Amniotic stem cell (primary cell): ENCODE measurements at places on chromosomes 6 and 20.
A peak's percentile ranks its signal among the peaks of the same experiment; 100 is the strongest.

DNA sequence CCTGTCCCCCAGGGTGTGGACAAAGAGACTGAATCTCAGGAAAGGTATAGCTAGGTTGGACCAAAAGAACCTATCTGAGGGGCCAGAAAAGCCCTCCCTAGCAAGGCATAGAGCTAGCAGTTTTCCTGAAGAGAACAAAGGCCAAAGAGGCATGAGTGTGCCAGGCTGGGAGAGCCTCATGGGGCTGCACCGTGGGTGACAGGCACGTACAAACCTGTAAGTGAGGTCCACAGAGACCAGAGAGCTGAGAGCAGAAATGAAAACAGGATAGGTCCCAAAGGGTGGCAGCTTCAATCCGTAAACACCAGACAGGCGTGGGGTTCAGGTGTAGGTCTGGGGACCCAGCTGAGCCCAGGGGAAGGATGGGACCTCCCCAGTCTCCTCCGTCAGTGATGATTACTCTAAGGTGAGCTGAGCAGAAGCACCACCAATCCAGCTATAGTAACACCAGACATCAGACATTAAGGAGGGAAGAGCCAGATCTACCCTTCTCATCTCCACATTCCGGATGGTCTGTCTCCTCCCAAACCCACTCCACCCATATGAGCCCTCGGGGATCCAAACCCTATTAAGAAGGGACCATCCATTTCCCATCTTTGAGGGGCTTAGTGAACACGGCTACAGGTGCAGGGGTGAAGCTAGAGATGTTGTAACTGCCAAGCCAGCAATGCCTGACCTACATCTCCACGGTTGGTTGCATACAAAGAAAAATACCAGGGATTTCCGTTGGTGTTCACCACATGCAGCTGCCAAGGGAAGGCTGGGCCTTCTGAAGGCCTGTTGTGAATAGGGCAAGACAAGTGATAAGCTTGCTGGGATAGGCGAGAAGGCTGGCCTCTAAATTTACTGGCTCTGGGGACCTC is 38.3 kb downstream of the BCL2L1 start:
- no peak for DNase-seq

GRCh38 chr6:115675443-115675842 is 385.2 kb downstream of the FRK start:
- no peak for DNase-seq

DNA sequence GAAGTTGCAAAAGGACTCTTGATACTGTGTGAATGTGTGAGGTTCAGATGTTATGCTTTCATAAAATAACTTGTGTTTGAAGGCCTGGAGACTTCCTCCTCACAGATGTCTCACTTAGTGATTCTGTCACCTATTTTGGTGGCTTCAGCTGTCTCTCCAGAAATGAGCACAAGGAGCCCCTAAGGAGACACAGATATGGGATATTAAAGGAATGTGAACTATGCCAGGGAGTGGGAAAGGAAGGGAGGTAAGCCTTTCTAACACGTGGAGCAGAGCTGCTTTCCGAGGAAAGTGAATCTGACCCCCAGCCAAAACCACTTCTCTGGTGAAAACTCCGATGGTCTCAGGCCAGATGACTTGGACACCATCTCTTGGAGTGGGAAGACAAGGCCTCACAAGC is 10.5 kb upstream of the FOXO3 start:
- no peak for DNase-seq

- no peak for DNase-seq
Observed at GRCh38 chr20:53609491-53610445, 16.1 kb upstream of the ZNF217 start.

GRCh38 chr20:42267793-42268384 is 649.7 kb upstream of the CHD6 start:
- DNase-seq: no peak

DNA sequence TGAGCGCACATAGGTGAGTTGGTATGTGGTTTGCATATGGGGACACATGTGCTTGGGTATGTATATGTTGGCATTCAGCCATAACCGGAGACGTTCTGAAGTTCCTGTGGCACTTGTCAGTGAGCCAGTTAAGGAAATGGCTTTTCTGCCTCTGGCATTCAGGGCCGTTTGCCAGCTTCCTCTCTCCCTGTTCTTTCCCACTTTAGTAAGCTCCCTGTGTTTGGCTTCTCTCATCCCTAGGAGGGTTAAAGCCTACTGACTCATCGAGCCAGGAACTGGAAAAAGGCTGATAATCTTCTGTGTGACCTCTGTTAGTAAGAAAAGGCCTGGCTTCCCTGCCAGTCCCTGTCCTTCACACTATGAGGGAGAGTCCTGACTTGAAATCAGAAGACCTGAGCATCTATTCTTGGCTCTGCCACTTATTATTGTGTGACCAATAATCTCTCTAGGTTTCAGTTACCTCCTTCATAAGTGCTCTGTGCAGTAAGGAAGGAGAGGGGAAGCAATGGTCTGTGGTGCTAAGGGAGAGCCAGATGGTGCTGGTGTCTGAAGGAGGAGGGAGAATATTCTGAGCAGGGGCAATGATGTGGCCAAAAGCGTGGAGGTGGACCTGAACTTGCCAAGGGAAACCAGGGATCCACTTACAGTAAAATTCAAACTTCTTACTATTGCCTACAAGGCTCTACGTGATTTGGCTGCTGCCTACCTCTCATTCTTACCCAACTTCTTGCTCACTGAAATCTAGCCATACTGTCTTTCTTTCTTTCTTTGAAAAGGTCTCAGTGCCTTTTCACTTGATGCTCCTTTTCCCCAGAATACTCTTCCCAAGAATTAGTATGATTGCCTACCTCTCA is 31.4 kb downstream of the ACSS2 start:
- DNase-seq: peak; percentile 83

DNA sequence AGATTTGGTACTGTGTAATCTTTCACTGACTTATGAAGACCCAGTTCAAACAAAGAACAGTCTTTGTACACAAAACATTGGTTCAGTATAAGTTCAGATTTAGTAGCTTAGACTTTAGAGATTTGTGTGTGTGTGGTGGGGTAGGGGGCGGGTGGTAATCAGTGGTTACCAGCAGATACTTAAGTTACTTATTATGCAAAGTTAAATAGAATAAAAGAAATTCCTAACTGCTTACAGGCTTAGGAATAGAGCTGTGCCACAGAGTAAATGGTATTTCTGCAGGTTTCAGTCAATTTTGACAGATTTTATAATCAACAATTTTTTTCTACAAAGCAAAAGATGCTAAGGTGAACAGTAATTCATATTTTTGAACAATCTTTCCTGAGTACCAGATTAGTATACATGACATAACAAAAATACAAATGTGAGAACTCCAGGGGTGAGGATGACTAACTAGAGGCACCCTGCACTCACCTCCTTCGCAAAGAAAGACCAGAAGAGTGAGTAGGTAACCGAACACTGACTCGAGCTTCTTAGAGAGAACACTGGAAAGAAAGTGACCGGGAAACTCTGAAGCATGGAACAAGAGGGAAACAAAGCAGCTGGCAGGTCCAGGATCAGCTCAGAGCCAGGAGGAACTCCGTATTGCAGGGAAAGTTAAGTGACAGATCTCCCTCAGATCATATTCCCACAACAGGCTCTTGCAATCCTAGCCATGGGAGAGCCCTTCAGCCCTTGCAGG is 560.6 kb downstream of the COL12A1 start:
- no peak for DNase-seq

DNA sequence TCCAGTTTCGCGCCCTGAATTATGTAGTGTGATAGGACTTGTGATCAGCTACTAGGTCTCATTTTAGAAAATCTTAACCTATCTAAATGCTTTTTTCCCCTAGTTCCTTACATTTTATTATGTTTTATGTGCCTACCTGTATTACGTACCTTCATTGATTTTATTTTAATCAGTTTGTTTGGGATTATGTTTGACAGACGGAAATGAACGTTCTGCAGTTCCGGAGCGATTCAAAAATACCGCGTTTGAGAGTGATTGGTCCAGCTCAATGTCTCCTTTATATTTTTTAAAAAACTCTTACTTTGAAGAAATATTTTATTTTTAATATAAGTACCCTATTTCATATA is 114.3 kb upstream of the BTN3A2 start:
- DNase-seq: no peak

DNA sequence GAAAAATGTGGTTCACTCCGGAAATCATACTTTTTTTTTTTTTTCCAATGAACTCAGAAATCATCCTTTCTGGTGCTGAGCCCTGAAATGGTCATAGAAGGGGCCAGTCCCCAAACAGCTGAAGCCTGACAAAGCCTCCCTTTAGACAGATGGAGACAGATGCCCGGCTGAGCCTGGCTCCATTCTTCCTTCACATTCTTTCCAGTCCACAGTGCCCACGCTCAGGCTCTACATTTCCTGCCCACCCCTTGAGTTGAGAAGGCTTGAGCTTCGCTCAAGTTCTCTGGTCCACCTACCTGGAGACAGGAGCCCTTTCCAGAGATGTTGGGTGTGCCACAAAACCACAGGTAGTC is 41.2 kb downstream of the KCNK5 start:
- DNase-seq: no peak

DNA sequence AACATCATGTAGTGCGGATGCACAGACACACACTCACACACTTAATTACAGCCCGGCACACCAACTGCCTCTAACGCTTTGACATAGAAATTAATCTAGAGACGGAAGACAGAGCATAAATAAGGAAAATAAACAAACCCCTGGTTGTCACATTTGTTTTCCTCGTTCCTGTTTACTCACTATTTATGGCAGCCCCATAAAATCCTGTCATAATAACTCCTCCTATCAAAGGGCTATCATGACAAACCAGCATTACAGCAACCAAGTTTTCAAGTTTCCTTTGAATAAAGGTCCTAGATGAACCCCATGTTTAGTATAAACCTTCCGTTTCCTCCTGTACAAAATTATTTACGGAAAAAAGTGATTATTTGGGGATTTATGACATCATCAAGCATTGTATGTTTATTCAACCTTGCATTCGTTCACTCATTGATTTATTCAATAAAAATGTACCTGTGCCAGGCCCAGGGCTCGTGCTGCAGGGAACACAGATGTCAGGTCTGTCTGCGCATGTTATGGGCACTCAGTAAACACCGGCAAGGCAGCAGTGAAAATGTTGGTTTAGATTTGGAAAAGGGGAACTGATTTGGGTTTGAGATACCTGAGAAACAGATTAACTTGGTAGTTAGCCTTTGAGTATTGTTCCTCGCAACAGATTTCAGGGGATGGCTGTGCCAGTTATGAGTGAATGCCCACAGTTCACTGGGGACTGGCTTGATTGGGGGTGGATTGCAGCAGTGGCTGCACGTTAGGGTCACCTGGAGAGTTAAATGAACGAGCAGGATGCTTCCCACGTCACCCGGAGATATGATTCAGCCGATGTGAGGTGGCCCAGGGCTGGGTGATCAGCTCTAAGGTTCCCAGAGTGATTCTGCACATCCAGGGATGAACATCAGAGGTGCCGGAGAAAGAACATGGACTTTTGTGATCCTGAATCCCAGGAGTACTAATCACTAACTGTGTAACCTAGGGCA is 295.3 kb upstream of the FOXQ1 start:
- no peak for DNase-seq

DNA sequence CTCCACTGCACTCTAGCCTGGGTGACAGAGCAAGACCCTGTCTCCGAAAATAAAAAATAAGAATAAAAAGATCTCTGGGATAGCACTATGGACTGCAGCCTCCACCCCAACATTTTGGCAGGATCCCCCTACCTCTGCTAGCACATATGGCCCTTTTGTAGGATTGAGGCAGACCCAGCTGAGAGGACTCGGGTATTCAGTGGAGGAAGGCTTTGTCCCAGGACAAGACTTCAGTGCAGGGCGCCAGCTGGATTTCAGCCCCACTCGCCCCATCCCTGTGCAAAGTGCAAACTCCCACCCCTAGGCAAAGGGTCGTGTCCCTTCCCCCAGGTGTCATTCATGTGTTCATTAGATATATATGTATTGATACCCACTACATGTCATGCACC is 84.6 kb upstream of the SLC22A16 start:
- no peak for DNase-seq

DNA sequence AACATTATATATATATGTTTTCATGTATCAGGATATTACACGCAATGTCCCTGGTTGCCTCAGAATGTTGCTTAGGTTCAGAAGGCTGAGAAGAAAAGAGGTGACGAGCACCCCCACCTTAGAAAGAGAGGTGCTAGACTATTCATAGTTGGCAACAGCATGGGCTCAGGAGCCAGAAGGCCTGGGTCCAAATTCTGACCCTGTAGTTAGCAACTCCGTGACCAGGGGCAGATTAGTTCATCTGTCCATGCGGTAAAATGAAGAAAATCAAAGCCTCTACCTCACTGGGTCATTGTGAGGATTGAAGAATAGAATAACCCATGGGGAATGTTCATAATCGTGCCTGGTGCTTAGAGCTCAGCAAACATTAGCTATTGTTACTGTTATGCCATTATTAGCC is 5.4 kb upstream of the SIRT5 start:
- DNase-seq: no peak

DNA sequence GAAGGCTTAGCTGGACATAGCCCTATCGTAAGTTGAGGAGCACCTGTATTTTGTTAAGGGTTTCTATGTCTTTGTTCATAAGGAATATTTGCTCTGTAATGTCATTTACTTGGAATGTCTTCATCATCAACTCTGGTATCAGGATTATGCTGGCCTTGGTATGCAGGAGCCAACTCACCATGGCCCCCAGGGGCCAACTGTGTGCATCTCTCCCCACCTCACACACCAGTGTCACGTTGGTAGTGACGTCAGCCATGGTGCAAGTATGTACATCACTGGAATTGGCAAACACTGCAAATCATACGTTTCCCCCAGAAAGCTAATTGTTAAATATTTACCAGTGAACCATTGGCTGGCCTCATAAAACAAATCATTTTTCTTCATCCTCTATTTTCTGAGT is 70.8 kb downstream of the YTHDF1 start:
- no peak for DNase-seq

- no peak for DNase-seq
Observed at GRCh38 chr20:25860531-25861150, 164.0 kb upstream of the ZNF337 start.

GRCh38 chr6:32796848-32797776 is 19.7 kb downstream of the HLA-DOB start:
- peak; percentile 25 for DNase-seq

- DNase-seq: no peak
Observed at GRCh38 chr6:130859161-130859867, 32.1 kb downstream of the SMLR1 start.

GRCh38 chr20:36532388-36532787 is 8.9 kb upstream of the MYL9 start:
- no peak for DNase-seq

DNA sequence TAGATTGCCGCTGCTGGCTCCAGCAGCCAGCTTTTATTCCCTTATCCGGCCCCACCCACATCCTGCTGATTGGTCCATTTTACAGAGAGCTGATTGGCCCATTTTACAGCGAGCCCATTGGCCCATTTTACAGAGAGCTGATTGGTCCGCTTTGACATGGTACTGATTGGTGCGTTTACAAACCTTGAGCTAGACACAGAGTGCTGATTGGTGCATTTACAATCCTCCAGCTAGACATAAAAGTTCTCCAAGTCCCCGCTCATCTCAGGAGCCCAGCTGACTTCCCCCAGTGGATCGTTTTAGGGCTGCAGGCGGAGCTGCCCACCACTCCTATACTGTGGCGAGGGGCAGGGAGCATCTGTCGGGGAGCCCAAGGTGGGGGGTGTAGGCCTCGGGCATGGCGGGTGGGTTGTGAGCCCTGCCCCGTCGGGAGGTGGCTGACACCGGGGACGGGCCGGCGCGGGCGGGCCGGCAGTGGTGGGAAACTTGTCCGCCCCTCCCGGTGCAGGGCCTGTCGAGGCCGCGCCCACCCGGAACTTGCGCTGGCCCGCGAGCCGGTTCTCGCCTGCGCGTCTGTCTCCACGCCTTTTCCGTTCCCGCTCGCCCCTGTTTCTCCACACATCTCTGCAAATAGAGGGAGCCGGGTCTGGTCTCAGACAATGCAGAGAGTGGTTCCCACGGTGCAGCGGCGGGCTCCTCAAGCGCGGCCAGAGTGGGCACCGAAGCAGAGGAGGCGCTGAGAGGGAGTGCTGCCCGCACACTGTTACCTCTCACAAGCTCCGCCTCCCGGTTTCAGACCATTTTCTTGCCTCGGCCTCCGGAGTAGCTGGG is 86.1 kb upstream of the STMND1 start:
- no peak for DNase-seq
